ENCODE measurements at places on chromosomes 5 and 9.

- DNase-seq, result peak; percentile 53
Observed at GRCh38 chr5:55691265-55692105, 20.6 kb downstream of the SLC38A9 start.

GRCh38 chr5:93649234-93649900 lies 66.3 kb downstream of the NR2F1 start:
- no peak for DNase-seq

DNA sequence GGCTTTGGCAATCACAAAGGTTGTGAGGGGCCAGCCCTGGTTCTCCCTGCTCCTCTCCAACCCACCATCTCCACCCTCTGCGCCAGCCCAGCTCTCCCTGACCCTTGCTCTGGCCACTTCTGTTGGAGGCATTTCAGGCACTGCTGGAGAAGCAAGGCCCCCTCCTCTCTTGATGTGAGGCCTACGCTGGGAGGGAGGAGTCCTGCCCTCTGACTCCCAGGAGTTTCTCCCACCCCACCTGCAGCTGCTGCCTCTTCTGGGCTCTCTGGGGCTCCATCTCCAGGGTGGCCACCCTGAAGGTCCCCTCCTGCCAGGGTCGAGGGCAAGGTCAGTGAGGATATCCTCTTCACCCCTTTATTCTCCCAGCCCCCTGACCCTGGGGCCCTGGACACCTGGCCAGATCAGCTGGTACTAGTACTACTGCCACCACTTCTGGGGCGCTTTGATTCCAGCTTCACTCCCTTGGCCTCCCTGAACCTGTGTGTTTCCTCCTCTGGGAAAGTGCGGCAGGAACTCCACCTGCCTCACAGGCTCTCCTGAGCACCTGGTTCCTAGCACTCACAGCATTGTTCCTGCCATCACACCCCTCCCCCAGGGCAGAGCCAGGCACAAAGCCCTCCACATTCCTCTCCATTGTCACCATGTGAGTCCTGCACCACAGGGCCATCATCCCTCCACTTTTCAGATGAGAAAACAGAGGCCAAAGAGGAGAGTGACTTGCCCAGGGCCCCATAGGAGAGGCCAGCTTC lies 23.8 kb upstream of the TDRD7 start:
- DNase-seq, result peak; percentile 23

DNA sequence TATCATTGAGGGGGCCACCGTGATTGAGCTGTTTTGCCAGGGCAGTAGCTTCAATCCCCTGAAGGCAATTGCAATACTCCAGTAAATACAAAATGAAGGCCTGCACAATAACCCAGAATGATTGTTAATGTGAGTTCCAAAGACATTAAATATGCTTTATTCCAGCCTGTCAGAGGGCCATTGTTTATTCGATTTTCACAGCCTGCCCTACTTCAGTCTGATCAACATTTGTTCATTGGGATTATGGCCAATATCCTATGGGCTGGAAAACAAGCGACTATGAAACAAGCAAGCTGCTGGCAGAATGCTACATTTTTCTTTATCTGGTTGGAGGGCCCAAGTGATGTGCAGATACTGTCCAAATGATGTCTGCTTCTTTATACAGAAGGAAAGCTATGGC lies 543.1 kb downstream of the TLE1 start:
- no peak for DNase-seq

- DNase-seq, result no peak
Observed at GRCh38 chr5:160643616-160644240, 208.3 kb downstream of the ATP10B start.

DNA sequence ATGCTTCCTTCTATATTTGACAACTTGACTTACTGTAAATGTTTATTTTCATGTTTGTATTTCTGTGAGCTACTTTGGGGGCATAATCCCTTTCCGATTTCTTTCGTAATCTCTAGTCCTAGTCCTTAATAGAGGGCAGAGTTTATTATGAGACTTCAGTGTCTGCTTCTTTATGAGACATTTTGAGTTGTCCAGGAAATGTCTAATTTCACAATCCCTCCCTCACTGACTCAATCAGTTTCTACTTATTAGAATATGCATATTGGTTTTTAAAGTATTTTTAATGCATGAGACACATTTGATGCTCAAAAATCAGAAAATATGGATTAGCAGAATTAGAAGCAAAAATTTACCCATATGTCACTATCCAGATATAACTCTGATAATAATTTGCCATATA lies 160.9 kb downstream of the FOCAD start:
- DNase-seq, result no peak

DNA sequence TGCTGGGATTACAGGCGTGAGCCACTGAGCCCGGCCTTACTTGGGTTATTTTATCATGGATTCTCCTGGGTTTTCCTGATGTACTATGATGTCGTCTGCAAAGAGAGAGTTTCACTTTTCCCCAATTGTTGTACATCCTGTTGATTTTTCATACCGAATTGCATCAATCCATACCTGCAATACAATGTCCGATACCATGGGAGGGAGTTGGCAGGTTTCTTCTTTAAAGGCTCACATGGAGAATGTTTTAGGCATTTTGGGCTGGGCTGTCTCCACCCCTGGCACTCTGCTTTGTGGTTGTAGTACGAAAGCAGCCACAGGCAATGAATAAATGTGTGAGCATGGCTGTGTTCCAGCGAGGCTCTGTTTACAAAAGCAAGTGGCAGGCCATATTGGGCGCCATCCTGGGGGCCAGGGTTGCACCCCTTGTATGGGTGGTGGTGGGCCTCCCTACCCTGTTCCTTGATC lies 35.1 kb upstream of the EXOC3 start:
- DNase-seq, result no peak

DNA sequence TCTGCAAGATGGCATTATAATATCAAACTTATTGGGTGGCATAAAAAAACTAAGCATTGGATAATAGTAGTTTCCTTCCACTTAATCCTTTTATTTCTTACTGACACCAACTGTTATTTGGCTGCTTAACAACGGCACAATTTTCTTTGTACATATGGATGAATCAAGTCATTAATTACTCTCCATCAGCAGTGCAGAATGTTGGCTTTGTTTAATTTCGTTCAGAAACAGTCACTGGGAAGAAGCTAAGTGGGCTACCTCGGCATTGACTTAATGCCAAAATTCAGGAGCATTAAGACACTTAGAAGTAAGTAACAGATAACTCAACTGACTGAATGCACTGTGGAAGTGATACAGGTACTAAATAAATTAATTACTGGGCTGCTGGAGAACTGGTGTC lies 460.4 kb downstream of the CTNND2 start:
- no peak for DNase-seq

- DNase-seq, result no peak
Observed at GRCh38 chr5:29307478-29307877, 1886.0 kb upstream of the CDH6 start.

GRCh38 chr5:154593071-154593470 lies 115.0 kb upstream of the HAND1 start:
- DNase-seq, result no peak

DNA sequence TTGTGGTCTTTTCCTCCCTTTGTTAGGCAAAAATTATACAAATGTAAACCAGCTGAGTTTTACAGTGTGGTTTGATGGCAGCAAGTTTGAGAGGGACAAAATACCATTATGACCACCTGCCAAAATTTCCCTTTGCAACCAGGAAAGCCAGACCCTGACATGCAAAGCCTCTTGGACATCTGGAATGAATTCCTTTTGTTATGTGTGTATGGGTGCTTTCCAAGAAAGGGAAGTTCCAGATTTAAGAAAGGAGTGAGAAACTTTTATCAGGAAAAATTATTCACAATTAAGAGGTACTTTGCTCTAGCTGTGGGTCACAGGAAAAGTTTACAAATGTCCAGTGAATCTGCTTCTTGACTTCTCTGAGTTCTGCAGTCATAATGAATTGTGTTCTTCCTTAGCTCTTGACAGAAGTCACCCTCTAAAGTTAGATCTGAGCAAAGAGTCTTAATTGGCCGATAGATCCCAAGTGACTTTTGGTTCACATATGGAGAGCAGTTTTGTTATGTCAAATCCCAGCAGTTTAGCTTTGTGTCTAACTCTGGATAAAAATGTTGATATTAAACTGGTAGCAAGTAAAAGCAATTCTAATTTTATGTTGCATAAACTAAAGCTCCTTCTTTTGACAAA lies 295.9 kb upstream of the ZNF608 start:
- DNase-seq, result no peak

- no peak for DNase-seq
Observed at GRCh38 chr9:137244486-137245449, 3.7 kb downstream of the TUBB4B start.

GRCh38 chr5:67038817-67039603 lies 157.6 kb downstream of the CD180 start:
- DNase-seq, result no peak

DNA sequence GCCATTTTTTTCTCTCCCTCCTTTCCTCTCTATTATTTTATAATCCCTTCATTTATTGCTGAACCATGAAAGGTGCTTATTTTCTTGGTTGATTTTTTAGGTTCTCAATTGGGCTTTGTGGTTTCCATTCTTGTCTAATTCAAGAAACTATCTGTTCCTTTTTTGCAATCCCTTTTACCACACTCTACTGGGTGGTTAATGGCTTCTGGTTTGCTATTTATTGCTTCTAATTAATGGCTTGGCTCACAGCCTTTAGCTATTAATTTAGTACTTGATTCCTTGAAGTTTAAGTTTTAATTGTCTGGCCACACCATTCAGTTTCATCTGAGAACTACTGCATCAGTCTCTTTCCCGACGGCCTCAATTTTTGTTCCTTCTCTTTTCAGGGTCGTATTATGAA lies 5.6 kb downstream of the FRRS1L start:
- no peak for DNase-seq

- DNase-seq, result no peak
Observed at GRCh38 chr5:177964471-177964870, 31.6 kb downstream of the PROP1 start.

GRCh38 chr5:31682851-31683250 lies 43.9 kb downstream of the PDZD2 start:
- DNase-seq, result no peak

GRCh38 chr5:62653001-62653863 lies 74.6 kb downstream of the LRRC70 start:
- DNase-seq, result no peak

GRCh38 chr5:13673511-13673910 lies 271.0 kb downstream of the DNAH5 start:
- DNase-seq, result no peak

- DNase-seq, result no peak
Observed at GRCh38 chr9:89953824-89954615, 349.2 kb downstream of the GADD45G start.

- DNase-seq, result no peak
Observed at GRCh38 chr9:98867429-98868168, 60.1 kb downstream of the GALNT12 start.

DNA sequence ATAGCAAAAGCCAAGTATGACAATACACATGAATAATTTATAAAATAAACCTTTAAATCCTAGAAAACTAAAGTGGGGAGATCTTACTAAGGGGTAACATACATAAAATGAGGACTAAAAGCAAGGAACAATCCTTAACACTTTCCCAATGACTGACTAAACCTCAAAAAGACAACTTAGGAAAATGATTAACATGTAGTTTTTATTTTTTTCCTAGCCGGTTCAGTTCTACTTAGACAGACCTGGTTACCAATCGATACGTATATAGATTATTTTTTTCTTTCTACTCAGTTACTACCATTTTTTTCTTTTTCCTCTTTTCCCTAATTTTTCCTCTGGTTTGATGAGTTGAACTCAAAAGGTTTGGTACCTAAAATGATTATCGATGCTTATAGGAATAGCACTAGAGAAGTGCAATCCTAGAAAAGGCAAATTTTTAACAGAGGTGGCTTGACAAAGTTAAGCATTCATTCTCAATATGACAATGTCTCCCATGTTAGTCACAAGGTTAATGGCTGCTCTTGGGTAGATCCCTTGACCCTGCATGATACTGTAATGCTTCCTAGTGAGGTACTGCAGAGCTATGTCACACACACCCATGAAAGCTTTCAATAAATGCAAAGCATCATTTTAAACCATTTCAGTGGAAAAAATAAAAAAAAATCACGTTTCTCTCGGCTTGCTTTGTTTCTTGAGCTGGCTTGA lies 41.5 kb downstream of the FBXO4 start:
- no peak for DNase-seq

DNA sequence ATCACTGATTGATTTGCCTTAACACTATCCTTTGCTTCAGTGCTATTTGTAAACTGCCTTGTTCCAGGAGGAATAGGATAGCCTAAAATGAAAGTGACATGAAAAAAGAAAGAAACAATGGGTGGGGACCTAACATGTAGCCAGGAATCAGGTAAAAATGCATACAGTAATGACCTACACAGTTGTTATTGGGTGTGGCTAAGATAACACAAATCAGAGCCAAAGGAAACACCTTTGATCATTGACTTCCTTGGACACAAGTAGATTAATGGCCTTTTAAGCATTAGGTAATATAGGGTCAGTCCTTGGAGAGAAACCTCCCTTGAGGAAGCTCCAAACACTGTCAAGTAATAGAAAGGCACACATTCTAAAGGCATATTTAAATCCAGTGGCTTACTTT lies 220.4 kb downstream of the TRPM3 start:
- DNase-seq, result no peak

- no peak for DNase-seq
Observed at GRCh38 chr9:128912270-128912853, 8.4 kb upstream of the PHYHD1 start.

GRCh38 chr5:110371011-110371724 lies 355.3 kb downstream of the TMEM232 start:
- DNase-seq, result no peak

DNA sequence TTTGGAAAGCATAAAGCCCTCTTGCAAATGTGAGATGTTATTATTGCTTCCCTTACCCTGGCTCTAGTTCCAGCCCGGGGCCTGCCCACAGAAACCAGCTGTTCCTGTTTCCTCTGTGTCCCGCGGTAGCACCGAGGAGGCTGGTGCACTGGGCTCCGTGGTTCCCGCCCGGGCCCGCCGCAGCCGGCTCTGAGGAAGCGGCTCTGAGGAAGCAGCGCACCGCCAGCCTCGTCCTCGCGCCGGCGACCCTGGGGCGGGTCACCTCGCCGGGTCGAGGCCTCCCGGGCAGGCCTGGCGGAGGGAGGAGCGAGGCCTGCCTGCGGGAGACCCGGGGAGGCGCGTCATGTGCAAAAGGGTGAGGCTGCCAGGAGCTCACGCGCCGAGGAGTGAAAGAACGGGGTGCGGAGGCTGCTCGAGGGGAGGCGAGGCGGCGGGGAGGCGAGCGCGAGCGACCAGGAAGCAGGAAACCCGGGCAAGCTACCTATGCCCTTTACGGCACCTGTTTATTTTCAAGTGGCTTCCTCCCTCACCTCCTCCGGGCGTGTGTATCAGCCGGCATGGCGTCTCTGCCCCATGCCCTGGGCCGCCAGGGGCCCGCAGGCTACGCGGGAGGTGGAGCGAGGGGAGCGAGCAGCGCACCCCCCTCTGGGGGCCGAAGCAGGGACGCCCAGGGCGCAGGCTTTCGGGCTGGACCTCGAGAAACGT lies 61.3 kb upstream of the MEGF10 start:
- DNase-seq, result peak; percentile 78

GRCh38 chr5:14790220-14790619 lies 81.4 kb downstream of the ANKH start:
- no peak for DNase-seq

GRCh38 chr5:97102010-97102470 lies 40.4 kb downstream of the LIX1 start:
- DNase-seq, result no peak

- no peak for DNase-seq
Observed at GRCh38 chr5:151198861-151199260, 25.0 kb downstream of the CCDC69 start.

- DNase-seq, result no peak
Observed at GRCh38 chr5:168356592-168356991, 65.1 kb downstream of the WWC1 start.

- no peak for DNase-seq
Observed at GRCh38 chr5:659496-660263, 33.5 kb downstream of the TPPP start.

- no peak for DNase-seq
Observed at GRCh38 chr5:168557389-168557788, 21.8 kb downstream of the PANK3 start.

Measured in GM13976 (cell line).